NCI-H2029 treated with DMSO at 0.1 percent for 48 hours (cell line): ENCODE measurements at places on chromosomes 4 and X.

GRCh38 chr4:176874721-176875445 lies 82.2 kb upstream of the VEGFC start:
- DNase-seq: no peak

GRCh38 chr4:42281324-42282020 lies 115.8 kb upstream of the SHISA3 start:
- no peak for DNase-seq

GRCh38 chr4:78332976-78333375 lies 218.6 kb upstream of the ANXA3 start:
- no peak for DNase-seq

DNA sequence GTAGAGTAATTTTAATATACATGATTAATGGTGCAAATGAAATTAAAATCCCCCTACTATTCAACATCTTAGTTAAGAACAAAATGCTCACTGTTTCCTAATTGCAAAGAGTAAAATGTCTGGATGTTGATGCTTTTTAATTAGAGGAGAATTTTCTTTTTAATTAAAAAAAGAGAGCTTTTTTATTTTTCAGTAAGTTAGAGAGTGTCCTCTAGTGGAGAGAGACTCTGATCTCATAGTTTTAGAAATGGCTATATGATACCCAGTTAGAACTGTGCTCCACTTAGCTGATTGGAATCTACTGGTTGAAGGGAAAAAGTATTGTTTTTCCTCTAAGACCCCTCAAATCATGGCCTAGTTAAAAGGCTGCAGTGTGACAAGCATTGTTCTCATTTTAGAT lies 312.0 kb upstream of the MAGEB2 start:
- no peak for DNase-seq

GRCh38 chr4:654503-654845 lies 19.6 kb downstream of the ATP5ME start:
- no peak for DNase-seq

GRCh38 chr4:109821185-109821584 lies 5.6 kb downstream of the GAR1 start:
- DNase-seq: no peak

- no peak for DNase-seq
Measured at GRCh38 chr4:44674471-44674870, 3.7 kb upstream of the GUF1 start.
